ENCODE measurements at places on chromosomes 2 and 18.

DNA sequence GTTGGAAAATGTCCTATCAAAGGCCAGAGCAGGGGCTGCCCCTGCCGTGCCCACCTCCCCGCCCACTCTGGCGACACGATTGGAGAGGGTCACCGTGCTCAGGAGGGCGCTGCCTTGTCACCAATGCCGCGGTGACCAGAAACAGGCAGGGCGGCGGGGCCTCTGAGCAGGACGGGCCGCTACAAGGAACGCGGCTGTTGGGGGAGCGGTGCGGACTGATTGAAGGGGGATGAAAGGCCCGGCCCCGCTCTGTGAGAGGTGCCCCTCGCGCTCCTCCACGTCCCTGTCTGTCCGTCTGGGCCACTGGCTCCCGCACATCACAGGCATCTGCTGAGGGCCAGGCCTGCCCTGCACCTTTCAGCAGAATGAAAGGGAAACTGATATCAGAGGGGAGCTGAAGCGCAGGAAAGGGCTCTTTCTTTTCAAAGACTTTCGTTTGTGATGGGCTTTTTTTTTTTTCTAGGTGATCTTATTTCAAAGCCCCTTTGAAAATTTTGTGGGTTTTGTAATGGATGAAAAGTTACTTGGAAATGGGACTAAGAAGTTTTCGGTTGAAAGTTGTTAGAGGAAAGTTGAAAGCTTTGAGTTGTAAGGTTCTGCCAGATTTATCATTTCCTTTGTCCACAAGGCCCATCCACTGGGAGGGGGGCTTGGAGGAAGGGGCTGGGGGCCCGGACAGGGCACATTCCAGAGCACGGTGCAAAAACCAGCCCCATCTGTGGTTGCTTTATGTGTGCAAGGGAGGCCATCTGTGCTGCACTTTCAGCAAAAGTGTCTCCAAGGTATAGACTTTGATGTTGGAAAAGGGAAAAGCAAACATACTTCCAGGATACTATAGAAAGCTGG lies 244.2 kb downstream of the KLHL29 start:
- no peak for DNase-seq

- no peak for DNase-seq
Measured at GRCh38 chr2:152825834-152826233, 107.4 kb downstream of the ARL6IP6 start.

- no peak for DNase-seq
Measured at GRCh38 chr2:123614596-123614995, 410.5 kb upstream of the CNTNAP5 start.

DNA sequence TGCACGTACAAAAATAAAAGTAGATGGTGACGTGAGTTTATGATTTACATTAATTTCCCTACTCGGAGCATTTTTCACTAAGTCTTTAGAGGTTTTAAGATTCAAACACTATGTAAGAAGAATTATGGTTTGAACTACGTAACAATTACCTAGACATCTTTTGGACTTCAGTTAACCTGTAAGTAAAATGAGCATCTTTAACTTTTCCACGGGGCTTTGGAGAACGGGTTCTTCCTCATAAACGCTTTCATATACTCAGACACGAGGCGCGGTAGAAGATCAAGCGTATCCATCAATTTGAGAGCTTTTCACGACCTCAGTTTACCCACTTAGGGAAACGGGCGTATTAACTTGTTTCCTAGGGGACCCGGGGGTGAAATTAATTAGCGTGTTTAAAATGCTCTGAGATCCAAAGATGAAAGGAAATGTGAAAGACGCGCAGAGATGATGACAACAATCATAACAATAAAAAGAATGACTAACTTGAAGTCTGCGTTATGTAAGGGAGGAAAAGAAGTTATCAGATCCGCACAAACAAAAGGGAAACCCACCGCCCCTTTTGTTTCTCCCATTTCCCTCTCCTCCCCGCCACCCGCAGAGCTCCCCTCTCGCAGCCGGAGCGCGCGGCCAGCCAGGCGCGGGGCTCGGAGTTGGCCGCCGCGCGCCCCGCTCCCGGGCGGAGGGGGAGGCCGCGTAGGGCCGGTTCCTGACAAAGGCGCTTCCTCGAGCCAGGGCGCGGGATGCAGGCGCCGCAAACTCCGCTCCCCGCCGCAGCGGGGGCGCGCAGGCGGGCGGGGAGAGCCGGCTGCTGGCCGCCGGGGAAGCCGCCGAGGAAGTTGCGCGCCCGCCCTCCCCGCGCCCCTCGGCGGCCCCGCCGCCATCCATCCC lies 807 bp downstream of the PELI1 start:
- DNase-seq, result peak; percentile 45

GRCh38 chr2:11387843-11388242 lies 43.4 kb upstream of the ROCK2 start:
- DNase-seq, result no peak

- no peak for DNase-seq
Measured at GRCh38 chr18:39232937-39233336, 1667.3 kb upstream of the CELF4 start.

GRCh38 chr2:133607679-133608078 lies 39.4 kb upstream of the NCKAP5 start:
- DNase-seq, result no peak

GRCh38 chr18:75293591-75293990 lies 83.0 kb downstream of the TSHZ1 start:
- DNase-seq, result no peak

DNA sequence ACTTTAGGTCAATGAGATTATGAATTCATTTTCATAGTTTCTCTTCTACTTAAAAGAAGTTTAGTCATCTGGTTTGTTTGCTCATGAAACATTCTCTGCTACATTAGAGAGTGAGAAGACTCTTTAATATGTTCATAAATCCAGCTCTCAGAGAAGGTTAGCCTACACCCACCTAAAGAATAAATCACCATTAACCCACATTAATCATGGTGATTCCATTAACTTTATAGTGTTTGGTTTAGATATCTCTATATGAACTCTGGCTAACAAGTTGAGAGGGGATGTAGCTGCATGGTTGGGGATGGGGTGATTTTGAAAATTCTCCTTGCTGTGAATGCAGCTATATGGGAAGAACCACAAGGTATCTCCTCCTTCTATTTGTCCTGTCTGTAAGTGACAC lies 10.7 kb downstream of the TFPI start:
- DNase-seq, result no peak

DNA sequence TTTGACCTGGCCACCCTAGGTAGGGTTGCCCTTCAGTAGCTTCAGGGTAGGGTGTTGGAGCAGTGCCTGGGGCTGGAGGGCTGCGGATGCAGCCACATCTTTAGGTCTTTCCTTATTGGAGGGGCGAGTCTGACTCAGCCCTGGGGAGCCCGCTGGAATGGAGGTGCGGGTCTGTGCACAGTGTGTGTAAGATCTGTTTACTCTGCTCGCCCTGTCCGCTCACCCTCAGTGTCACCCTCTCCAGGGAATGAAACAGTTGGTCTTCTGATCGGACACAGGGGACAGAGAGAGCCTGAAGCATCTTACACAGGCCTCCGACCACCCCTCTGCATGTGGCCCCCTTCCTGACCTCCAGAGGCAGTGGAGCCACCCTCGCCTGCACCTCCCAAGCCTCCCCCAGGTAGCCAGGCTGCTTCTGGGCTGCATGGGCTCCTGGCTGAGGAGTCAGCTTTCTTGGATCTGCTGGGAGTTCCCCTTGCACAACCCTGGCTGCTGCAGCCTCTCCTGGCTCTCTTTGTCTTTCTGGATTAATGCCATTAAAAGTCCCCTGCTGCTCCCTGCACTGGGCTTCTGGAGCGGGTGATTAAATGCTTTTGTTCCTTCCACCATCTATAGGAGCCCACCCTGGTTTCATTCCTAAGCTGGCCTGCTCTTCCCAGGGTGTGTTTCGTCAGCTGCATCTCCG lies 82.6 kb downstream of the ASB1 start:
- no peak for DNase-seq

DNA sequence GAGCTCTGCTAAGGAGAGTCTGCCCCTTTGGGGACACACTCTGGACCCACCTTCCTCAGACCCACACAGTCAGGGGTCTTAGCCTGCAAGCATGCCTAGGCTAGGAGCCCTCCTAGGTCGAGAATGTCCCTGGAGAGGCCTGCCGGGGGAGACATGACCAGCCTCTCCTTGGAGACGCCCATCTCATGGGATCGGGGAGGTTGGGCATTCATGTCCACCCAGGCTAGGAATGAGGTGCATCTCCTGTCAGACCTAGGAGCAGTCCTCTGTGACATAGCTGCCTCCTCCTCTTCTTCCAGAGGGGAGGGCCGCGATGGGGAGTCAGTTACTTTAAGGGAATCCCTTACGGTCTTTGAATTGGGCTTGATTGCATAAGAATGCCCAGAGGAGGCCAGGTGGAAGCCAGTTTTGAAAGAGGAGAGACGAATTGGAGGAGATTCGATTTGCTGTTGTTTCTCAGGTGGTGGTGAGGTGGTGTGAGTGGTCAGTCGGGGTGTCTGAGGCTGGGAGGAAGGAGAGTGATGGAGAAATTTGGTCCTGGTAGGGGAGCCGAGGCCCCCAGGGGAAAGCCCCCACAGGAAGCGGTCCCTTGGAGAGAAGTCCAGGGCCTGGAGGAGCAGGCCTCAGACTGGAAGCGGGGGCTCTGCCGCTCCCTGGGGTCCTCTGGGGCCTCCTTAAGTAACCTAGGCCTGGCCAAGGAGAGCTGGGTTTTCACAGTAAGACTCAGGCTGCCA lies 241.3 kb downstream of the DYSF start:
- no peak for DNase-seq

GRCh38 chr2:179443180-179443579 lies 178.5 kb upstream of the SESTD1 start:
- no peak for DNase-seq

GRCh38 chr2:206204710-206205109 lies 45.0 kb downstream of the EEF1B2 start:
- DNase-seq, result no peak

- no peak for DNase-seq
Measured at GRCh38 chr2:174800436-174801205, 36.3 kb upstream of the CHRNA1 start.

- DNase-seq, result no peak
Measured at GRCh38 chr2:231761735-231762134, 19.3 kb downstream of the PDE6D start.

- peak; percentile 59 for DNase-seq
Measured at GRCh38 chr18:47756364-47757016, 174.0 kb downstream of the SMAD2 start.

- no peak for DNase-seq
Measured at GRCh38 chr18:37276111-37276890, 289.3 kb downstream of the CELF4 start.

DNA sequence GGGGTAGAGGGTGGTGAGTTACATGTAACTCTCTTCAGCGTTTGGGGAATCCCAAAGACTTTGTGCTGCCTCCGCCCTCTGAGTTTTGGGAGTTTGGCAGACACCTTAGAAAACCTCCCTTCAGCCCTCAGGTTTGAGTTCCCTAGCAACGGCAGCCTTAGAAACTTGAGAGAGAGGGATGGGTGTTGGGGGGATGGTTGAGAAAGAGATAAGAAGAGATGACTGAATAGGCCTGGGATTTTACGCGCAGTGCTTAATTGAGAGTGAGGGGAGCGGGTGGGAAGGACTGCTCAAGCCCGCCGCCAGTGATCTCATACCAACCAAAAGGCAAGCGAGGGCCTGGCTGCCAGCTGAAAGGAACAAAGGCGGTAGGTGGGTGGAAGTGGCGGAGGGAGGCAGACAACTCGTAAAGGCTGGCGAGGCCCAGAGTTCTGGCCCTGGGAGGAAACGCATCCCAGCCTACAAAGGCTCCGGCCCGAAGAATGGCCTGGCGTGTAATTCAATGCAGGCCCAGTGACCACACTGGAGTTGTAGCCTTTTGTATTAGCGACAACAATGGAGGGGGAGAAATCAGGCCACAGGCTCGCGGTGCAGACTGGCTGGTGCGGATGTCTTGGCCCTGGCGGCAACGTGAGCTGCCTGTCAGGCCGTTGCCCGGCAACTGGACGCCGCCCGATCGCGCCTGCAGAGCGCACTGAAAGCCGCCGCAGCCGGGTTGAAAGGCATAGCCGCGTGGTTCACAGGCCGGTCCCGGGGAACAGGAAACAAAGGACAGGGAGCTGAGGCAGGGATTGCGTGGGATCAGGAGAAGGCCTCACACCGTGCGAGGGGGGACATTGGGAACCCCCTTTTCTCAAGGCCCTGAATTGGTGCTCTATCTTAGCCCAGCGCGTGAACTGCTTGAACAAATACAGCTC lies 39.9 kb upstream of the DARS1 start:
- DNase-seq, result no peak

GRCh38 chr2:240958366-240959213 lies 39.8 kb upstream of the SNED1 start:
- no peak for DNase-seq

GRCh38 chr2:203578759-203579643 lies 43.9 kb upstream of the RAPH1 start:
- DNase-seq, result peak; percentile 35

- DNase-seq, result no peak
Measured at GRCh38 chr18:54983041-54983686, 23.9 kb upstream of the CCDC68 start.

GRCh38 chr18:32036506-32037180 lies 18.0 kb downstream of the RNF125 start:
- DNase-seq, result no peak

DNA sequence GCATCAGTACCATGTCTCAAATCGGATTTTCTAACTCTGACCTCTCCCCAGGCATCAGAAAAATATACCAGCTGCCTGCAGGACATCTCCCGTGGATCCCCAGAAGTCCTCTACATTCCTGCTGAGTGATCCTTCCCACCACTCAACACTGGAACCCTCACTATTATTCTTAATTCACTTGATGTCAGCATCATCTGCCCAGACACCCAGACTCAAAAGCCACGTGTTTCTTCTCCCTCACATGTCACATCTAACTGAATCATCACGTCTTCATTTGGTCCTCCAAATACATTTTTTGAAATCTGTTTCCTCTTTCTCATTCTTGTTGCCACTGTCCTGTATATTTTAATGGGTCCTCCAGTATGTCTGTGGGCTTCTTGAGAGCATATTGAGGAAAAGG lies 218.6 kb downstream of the HRH4 start:
- DNase-seq, result no peak

DNA sequence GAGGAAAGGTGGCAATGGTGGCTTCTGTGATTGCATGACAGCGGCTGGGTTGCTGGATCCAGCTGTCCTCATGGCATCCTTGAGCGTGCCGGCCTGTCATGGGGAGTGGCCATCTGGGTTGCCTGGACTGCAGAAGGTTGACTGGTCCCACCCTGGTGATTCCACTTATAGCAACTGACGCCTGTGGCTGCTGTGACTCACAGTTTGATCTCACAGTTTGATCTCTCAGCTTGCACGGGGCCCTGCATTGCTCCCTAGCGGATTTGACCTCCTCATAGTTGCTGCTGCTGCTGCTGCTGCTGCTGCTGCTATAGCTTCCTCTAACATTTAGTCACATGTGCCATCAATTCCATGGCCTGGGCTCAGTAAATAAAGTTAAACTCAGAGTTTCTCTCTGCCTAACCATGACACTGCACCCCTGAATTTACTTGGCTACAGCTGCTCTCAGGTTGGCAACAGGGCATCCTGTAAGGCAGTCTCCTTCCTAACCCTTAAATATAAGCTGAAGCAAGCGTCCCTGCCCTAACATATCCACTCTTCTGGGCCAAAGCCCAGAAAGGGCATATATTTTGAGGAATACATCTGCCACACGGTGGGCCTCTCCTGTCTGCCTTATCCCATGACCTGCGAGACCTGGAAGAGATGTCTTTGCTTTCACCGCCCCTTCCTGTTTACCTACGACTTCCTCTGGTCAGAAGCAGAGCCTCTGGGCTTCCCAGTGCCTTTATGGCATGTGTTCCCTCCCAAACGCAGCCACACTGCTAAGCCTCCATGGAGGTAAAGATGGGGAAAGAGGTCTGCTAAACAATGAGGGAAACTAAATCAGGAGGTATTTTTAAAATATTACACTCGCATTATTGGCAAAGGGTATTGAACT lies 37.8 kb upstream of the CCDC150 start:
- no peak for DNase-seq

Data from stimulated activated CD4-positive, alpha-beta T cell treated with anti-CD3 and anti-CD28 coated beads, Interleukin-2, amount 100 ng/mL, for 24 hours (primary cell).